Activated CD4-positive, alpha-beta T cell treated with anti-CD3 and anti-CD28 coated beads for 36 hours (primary cell): ENCODE measurements at places on chromosomes 2 and 18. TPM values are rescaled to one million over a fixed set of nuclear protein-coding genes. Genes with fewer than 3 reads are reported as not detected.

DNA sequence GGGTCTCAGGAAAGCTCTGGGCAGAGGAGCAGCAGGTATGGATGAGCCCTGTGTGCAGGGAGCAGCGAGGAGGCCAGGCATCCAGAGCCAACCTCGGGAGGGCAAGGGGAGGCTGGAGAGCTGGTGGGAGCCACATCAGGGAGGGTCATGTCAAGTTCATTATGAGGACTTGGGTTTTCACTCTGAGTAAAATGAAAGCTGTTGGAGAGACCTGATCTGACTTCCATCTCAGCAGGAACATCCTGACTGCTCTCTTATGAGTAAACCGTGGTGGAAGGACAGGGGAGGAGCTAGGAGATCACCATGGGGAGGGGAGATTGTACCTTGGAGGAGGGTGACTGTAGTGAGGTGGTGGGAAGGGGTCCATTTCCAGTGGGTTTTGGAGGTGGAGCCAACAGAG lies 209.8 kb downstream of the LDLRAD4 start:
- no peak for DNase-seq

DNA sequence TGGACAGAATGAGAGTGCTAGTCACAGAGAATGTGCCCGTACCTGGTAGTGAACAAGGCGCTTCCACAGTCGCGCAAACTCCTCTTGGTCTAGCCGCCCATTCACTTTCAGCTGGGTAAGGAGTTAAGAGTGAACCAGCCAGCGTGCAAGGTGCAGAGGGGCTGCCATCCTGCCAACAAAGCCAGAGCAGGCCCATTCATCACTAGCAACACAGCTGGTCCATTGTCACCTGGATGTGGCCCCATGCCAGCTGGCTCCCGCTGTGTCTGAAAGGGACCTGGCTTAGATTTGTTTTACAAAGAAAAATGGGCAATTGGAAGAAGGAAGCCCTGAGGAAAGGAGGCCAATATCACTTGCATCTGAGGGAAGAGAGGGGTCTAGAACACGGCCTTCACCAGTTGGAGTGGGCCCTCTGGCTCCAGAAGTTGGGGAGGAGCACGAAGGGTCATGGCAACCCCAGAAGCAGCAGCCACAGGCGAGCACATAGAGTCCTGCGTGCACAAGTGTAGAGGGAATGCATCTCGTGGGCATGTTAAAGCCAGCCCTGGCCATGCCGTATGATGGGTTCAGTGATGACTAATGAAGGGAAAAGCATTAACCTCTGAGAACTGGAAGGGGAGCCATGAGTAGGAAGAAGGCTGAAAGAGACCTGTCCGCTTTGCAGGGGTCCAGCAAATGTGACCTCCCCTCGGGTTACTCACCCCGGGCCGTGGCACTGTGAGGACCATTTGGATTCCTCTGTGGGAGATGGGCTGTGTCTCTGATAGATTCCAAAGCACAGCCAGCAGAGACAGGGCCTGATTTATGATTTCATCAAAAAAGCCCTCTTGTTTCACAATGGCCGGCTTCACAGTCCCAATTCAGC lies 70.6 kb downstream of the CAPN13 start:
- DNase-seq, result no peak

Gene KHK
- total RNA-seq, result 12.7 TPM

Gene FOXD4L1
- total RNA-seq, result not detected

- peak; percentile 49 for DNase-seq
Observed at GRCh38 chr2:171523088-171524017, 1.1 kb downstream of the CYBRD1 start.

DNA sequence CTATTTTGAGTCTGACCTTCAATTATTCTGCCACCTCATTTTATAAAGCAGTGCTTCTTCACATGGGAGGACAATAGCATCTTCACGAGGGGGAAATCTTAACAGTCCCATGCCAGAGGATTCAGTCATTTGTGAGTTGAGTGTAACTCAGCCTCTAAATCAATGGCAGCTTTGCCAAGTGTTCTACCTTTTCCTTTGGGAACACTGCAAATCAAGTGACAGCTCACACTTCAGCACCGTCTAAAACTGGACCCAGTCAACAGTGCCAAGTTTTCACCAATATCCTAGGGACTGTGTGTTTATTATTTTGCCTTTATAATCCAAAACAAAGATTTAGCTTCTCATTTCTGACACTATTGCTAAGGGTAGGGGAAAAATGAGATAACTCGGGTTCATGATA lies 133.6 kb downstream of the FIGN start:
- DNase-seq, result no peak

Gene TTN
- total RNA-seq, result 1.6 TPM

DNA sequence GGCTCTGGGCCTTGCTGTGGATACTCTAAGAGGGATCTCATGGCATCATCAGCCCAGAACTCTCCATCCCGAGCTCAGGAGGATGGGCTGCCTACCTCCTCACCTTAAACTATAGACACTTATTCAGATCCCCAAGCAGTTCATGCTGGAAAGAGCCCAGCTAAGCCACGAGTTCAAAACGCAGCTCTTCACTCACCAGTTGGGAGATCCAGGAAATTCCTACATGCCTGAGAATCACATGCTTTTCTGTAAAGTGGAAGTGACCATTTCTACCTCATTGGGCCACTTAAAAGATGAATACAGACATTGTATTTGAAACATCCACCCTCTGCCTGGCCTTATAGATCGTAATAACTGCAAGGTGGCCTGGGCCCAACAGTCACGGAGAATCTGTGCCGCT lies 6.6 kb downstream of the ATOH8 start:
- no peak for DNase-seq

DNA sequence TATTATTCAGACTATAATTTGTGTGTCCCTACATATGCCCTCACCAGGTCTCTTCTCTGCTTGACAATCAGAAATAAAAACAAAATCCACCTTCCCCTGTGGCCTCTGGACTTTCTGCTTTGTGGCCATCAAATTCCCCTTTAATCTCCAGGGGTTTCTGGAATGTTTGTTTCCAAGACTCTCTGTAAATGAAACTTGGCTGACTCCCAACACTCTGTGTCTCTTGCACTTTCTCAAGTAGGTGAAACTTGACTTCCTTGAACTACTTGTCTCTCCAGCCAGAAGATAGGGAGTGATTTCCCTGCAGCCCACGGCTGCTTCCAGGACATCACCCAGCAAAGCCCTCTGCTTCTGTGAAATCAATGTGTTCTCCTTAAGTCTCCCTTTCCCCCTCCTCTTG lies 54.1 kb upstream of the AQP4 start:
- no peak for DNase-seq

Gene IL18R1
- total RNA-seq, result 23.4 TPM

Gene GPAT2
- total RNA-seq, result 10.0 TPM

DNA sequence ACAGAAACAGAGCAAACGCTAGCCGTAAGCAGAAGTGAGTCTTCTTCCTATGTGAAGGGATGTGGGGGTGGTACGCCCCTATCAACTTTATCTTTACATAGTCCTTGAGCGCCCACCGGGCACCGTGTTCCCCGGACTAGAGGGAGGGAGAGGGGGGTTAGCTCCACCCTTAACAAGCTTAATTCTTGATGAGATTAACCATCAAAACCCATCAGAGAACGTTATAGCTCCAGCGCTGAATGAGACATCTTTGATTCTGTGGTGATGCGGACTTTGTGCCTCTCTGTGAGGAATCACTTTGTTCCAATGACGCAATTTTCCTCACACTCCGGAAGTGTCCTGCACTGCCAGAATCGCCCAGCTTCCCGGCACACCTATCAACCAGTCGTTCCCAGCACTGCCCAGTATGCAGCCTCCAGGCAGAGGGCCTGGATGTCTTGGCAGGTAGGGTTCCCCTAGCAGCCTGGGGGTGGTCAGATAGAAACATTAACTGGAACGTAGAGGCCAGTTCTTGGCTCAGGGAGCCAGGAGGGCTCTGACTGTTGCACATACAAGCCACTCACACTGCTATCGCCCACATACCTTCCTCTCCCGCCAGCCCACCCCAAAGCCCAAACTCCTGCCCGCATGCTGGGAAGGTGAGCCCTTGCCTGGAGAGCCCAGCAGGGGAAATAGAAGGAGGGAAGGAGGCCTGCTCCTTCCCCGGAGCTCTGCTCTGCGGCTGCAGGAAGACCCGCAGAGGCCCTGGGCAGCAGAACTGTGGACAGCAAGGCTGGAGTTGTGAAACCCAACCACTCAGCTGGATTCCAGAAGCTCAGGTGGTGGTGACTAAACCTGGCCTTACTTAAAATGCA lies 1.9 kb upstream of the ODC1 start:
- DNase-seq, result no peak

Gene NEB
- 0.05 TPM for total RNA-seq

DNA sequence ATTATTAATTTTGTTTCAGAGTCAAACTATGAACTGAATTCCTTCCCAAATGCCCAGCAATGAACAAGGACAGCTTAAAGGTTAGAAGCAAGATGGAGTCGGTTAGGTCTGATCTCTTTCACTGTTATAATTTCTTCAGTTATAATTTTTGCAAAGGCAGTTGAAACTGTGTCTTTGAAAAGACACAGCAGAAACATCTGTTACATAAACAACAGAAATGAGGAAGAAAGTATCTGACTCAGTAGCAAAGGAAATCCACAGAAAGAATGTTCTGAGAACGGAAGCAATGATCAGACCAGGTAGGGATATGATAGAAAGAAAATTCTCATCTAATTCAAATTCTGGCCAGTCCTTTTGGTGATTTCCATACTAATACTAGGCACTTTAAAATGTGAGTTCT lies 5.2 kb upstream of the RMC1 start:
- no peak for DNase-seq

GRCh38 chr18:41524674-41525470 lies 430.2 kb upstream of the PIK3C3 start:
- no peak for DNase-seq

Gene TMX3
- 46.9 TPM for total RNA-seq

Gene SPAST
- total RNA-seq, result 16.8 TPM

Gene SPDYA
- 0.93 TPM for total RNA-seq

Gene AGAP1
- 2.2 TPM for total RNA-seq

GRCh38 chr2:88602022-88602421 lies 25.2 kb downstream of the EIF2AK3 start:
- DNase-seq, result no peak

Gene COL5A2
- total RNA-seq, result 0.32 TPM

DNA sequence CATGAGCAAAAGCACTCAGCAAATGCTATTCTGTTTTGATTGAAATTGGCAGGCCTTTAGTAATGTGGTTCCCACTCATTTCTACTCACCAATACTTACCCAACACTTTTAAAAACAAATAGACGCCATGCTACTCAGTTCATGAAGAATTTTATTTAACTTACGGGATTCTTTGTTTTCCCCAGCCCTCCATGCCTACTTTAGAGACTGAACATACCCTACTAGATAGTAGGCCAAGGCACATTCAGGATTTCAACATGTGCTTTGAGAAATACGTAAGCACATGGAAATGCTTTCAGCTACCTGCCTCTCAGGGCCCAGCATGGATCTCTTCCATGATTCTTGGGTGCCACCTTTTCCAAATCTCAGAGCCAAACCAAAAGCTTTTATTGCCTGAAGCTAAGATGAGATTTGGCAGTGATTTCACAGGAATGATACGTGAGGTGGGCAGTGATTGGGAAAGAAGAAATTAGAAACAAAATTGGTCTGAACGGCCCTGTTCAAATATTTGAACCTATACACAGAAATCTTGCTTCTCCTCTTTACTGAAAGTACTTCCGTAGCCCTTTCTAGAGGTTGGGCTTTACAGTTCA lies 31.4 kb downstream of the NAPG start:
- no peak for DNase-seq

- no peak for DNase-seq
Observed at GRCh38 chr2:219613461-219614070, 13.9 kb upstream of the SLC4A3 start.

GRCh38 chr2:20182241-20182931 lies 42.5 kb downstream of the SDC1 start:
- DNase-seq, result no peak

DNA sequence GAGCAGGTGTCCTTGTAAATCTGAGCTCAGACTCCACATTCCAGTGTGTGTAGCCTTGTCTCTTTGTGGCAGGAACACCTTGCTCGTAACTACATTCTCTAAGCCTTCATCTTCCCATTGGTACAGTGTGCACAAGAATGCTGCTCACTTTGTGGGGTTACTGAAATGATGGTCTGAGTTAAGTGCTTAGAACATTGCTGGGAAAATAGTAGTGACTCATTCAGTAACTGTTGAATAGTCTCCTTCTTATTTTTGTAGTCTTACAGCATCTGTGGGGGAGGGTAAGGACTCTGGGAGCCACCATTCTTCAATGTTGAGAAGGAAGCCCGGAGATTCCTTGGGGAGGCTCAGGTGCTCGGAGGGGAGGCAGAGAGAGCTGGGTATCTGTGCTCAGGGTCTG lies 236.0 kb upstream of the HDAC4 start:
- no peak for DNase-seq

Gene CHPF
- total RNA-seq, result 14.1 TPM

Gene THSD7B
- total RNA-seq, result not detected

DNA sequence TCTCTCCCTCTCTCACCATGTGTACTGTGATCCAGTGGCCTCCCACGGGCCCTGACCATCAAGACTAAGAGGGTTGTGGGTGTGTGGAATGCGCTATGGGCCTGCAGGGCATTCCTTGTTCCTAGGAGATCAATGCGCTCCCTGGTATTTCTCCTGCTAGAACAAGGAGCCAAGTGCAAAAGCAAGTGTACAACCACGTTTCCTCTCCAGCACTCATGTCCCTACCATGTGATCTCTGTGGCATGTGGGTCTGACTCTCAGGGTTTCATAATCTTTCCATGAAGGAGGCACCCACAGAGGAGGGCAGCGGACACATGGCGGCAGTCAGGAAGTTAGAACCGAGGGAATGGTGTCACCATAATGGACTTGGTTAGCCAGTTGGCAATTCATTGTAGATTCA lies 91.4 kb downstream of the MAPK4 start:
- no peak for DNase-seq

GRCh38 chr2:165584126-165584654 lies 114.7 kb downstream of the CSRNP3 start:
- DNase-seq, result no peak

GRCh38 chr18:48990481-48991318 lies 39.9 kb upstream of the SMAD7 start:
- DNase-seq, result no peak

DNA sequence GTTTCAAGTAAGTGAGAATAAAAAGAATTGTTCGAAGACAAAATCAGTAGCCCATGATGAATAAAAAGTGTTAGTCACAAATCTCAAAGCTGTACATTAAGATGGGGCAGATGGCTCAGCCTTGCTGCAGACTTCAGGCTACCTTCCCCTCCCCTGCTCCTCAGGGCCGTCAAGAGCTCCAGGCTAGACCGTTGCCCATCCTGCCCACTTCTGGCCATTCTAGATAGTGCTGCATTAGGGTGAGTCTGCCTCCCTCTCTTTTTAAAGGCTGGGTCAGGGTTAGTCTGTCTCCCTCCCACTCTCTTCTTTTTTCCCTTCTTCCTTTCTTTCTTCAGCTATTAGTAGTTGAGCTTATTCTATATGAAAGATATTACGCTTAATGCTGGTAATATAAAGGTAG lies 86.0 kb downstream of the MAPRE2 start:
- peak; percentile 30 for DNase-seq

Gene SATB2
- total RNA-seq, result 0.07 TPM
